ENCODE measurements at places on chromosomes 12 and 14.
A peak's percentile ranks its signal among the peaks of the same experiment; 100 is the strongest.

GRCh38 chr14:85295318-85295717 is 234.6 kb upstream of the FLRT2 start:
- DNase-seq = no peak

GRCh38 chr14:22691171-22691570 is 47.0 kb upstream of the OR6J1 start:
- no peak for DNase-seq

GRCh38 chr14:99445931-99446330 is 34.7 kb downstream of the SETD3 start:
- no peak for DNase-seq

DNA sequence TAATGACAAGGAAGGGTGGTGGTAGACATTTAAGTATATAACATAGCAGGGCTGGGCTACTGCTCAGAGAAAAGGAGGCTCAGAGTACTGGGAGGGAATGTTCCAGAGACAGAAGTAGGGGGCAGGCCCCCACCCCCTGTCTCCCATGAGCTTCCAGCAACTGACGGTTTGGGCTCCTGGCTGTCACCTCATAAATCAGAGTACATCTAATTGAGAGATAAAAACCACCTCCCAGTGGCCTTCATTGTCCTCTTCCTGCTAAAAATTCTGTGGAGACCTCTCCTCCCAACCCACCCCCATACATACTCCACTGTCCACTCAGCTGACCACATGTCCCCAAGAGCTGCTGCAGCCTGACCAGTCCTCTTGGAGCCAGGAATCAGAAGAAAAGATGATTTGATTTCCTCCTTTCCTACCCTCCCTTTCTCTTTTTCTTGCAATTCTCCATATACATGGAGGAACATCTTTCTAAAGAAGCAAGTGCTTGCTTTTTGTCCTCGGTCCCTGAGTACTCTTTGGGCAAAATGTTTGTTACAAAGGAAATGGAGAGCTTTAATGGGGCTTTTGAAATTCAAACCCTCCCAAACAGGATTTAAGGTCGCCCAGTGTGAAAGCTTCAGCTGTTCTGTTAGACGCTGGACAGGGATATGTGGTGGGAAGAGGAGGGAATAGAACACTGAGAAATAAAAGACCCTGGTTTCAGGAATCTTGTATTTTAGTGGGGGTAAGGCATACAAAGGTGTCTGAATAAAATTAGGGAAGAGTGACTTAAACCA is 16.4 kb upstream of the KCNA5 start:
- DNase-seq = no peak

GRCh38 chr14:64841121-64841651 is 38.5 kb downstream of the SPTB start:
- DNase-seq = no peak

GRCh38 chr14:104528496-104528895 is 51.1 kb upstream of the C14orf180 start:
- no peak for DNase-seq

- DNase-seq = no peak
These were observed 139.5 kb upstream of the OTX2 start for GRCh38 chr14:56949828-56950227.

GRCh38 chr14:71361336-71361735 is 454.1 kb downstream of the PCNX1 start:
- DNase-seq = no peak

- DNase-seq = no peak
These were observed 5.4 kb upstream of the DCP1B start for GRCh38 chr12:2009623-2010022.

DNA sequence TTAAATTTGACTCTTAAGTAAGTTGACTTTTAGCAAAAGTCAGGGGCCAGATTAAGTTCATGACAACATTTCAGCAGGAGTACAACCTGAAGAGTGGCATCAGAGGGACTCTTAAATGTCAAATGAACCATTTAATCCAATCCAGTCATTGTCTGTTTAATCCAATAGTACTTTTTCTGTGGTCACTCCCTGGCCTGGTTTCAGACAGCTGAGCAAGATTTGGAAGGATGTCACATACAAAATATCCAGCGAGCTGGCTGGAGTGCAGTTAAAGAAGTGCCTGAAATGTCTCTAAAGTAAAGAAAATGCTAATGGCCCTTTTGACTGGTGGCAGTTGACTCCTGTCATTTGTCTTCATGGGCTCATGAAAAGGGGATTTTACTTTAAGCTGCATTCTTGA is 1082.1 kb downstream of the AACS start:
- no peak for DNase-seq

DNA sequence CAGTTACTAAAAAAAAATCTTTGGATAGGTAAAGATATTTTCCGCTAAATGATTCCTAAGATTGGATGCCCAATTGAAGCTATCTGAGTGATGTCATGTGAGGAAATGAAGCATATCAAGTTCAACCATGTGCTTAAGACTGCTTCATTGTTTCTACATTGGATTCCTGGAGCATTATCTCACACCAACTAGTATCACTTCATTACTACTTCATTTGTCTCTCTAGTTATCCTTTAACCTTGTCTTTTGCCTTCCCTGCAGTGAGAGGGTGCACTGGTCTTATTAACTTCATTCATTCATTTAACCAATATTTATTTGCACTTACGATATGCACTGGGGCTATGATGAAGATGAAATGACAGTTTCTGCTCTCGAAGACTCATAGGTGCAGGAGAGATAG is 198.1 kb downstream of the SLC38A4 start:
- DNase-seq = no peak

GRCh38 chr14:34684578-34684977 is 29.8 kb downstream of the CFL2 start:
- DNase-seq = no peak

- DNase-seq = no peak
These were observed 265.3 kb upstream of the PLEKHG7 start for GRCh38 chr12:92437452-92437851.

DNA sequence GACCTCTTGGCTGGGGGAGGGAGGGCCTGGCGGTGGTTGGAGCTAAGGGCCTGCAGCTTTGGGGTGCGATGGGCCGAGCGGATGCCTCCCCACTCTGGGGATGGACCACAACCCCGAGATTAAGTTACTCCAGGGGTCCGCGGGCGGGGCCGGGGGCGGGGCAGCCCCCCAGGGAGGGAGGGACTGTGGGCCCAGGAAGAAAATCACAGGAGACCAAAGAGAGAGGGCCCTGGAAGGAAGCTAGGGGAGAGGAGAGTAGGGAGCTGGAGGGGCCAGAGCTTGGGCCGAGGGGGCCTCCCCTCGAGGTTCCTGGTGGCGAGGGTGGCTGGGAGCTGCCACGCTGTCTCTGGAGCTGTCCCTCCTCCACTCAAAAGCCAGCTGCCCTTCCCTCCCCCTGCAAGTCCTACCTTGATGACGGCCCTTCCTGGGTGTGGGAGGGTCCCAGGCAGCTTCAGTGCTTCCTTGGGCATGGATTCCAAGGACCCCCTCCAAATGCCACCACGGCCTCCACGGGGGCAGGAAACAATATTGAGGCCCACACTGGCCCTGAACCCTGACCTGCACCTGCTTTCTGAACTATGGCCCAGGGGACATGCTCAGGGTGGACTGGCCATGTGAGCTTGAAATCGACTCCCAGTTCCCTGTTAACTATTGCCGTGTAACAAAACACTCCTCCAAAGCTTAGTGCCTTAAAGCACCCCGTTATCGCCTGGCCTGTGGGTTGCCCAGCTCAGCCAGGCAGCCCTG is 610 bp upstream of the NUDT14 start:
- DNase-seq = no peak

DNA sequence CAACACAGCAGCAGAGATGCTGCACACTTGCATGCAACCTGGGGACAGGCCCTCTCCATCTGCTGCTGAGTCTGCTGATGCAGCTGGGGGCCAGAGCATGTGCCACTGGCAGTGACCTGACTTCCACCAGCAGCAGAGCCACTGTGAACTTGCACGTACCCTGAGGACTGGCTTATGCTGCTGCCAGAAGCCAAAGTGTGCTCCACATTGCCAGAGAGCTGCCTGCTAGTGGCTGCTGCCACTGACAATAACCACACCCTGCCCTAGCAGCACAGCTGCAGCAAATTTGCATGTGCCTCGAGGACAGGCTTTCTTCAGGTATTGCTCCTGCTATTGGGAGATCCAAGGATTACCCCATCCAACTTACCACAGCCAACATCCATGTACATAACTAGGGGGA is 4.5 kb upstream of the PRR4 start:
- DNase-seq = peak; percentile 25

- DNase-seq = no peak
These were observed 181.0 kb downstream of the KTN1 start for GRCh38 chr14:55760789-55761566.

GRCh38 chr12:107469011-107469410 is 216.6 kb upstream of the PWP1 start:
- DNase-seq = no peak

- no peak for DNase-seq
These were observed 161.3 kb downstream of the CPNE8 start for GRCh38 chr12:38744041-38744440.

DNA sequence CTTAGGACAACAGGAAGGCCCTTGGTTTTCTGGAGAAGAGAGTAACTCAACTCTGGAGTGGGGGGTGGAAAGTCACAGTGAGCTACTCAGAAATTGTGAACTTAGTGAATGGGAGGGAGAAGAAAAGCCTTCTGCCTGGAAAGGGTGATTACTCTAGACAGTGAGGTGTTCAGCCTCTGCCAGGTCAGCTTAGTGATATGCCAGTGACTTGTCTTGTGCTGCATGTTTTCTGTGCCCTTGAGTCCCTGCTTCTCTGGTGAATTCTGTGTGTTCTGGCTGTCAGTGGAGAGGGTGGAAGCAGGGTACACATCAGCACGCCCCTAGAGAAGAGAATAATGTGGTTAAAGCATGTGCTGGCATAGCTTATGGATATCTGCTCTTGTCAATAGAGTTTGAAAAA is 13.4 kb downstream of the ATP23 start:
- DNase-seq = no peak

- DNase-seq = no peak
These were observed 13.6 kb downstream of the CTDSP2 start for GRCh38 chr12:57832966-57833365.

DNA sequence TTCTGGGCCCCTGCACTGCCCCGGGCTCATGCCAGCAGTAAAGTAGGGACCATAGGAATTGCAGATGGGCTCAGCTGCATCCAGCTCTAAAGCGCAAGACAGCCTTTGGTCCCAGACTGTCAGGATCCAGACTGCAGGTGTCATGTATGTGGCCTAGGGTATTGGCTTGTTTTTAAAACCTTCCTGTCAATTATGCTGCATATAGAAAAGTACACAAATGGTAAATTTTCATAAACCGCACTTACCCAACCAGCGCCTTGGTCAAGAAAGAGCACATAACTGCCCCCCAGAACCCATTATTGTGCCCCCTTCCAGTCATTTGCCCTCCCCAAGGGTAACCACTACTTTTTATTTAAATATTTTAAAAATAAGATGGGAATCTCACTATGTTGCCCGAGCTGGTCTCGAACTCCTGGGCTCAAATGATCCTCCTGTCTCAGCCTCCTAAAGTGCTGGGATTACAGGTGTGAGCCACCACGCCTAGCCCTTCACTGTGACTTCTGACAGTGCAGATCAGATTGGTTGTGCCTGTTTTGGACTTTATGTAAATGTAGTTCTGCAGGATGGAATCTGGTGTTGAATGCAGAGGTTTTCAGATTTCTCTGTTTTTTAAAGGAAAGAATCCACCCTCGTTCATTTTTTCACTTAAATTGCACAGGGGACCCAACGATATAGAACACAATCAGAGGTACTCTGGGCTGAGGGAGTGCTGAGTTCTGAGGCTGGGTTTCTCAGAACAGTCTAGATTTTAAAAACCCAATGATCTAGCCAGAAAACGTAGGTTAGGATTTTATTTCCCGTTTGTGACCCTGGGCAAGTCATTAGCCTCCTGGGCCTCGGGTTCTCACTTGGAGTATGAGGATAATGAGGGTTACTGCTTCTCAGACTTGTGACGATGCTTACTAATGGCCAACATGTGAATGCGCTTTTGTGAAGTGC is 6.7 kb downstream of the NR4A1 start:
- no peak for DNase-seq

- no peak for DNase-seq
These were observed 414.6 kb downstream of the TMEM132D start for GRCh38 chr12:129489100-129489676.

- no peak for DNase-seq
These were observed 147.7 kb downstream of the CALM1 start for GRCh38 chr14:90544566-90544965.

DNA sequence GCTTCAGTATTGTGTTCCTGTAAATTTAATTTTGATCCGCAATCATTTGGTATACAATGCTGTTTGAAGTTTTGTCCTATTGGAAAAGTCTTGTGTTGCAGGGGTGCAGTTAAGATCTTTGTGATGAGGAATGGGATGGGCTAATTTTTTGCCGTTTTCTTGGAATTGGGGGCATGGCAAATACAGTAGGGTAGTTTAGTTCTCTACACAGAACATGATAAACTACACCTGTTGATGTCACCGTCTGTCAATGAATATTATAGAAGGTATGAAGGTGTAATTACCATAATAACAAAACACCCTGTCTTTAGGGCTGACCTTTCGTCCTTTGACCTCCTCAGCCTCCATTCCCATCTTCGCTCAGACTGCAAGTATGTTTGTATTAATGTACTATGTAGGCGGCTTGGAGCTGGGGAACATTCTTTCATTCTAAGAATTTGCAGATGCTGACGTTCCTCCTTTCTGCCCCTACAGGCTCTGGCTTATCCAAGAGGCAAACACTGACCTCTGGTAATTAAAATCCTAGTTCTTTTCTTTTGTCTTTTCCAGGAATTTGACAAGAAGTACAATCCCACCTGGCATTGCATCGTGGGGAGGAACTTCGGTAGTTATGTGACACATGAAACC is 1.7 kb downstream of the DYNLL1 start:
- DNase-seq = no peak

- no peak for DNase-seq
These were observed 138.0 kb downstream of the ZNF664 start for GRCh38 chr12:124111006-124111405.

Data from NCI-H526 treated with DMSO at 0.1 percent for 48 hours (cell line).